ENCODE measurements at places on chromosomes 3 and 15.

DNA sequence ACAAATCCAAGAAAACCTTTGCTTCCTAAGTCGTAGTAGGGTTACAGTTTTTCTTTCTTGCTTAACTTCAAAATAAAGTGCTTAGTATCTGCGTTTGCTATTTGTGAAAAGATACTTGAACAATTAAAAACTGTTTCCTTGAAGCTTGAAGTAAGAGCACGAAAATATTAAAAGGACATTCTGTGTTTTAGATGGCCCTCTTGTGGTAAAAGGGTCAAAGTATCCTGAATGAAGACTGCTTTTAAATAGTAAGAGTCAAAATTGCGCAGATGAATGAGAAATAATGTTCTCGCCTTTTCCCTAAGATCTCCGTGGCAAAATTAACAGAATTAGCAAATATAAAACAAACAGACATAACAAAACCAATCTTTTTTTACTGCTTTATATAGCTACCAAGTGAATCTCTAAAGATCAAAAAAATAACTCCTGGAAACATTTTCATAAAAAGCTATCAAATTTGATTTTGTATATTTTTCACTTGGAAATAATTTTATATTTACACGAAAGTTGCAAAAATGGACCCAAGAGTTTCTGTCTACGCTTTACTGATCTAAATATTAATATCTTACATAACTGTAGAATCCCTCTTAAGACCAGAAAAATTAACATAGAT is 175.4 kb downstream of the MBNL1 start:
- DNase-seq, result peak; percentile 57

- DNase-seq, result no peak
Measured at GRCh38 chr15:67511606-67512005, 9.3 kb upstream of the C15orf61 start.

DNA sequence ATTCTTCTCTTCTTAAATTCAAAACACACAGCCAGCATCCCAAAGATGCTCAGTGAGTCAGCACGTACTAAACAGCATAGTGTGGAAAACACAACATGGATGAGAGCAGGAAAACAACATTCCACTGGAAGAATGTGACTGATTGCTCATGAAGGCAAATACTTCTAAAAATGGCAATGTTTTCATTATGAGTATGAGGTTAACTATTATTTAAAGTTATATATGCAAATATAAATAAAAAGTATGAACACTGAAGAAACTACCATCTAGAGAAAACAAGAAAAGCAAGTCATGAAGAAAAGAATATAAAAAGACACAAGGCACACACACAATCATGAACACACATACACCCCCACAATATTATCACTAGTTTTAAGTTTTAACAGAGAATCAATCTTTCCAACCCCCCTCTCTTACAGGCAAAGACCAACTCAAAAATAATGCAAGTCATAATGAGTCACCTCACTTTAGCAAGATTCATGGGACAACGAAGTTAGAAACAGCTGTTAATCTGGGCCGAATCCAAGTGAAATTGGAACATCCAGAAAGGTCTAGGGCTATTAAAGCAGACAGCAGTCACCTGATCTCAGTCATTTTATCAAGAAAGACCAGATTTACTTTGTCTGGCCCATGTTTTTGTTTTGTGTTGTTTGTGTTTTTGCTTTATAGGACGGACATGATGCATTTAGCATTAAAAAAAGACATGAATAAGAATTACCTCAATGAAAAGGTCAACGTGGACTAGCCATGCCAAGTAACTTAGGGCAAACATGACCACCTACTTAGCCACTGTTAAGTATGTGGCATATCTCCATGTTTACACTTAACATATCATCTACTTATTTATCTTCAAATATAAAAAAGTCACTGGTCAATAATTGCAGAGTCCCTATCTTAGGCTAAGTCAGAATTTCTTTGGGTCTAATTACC is 18.1 kb downstream of the GBE1 start:
- DNase-seq, result peak; percentile 91

GRCh38 chr3:173275740-173276139 is 121.8 kb upstream of the NLGN1 start:
- DNase-seq, result no peak

GRCh38 chr15:49145651-49146609 is 9.5 kb downstream of the COPS2 start:
- DNase-seq, result peak; percentile 44
